Kidney (tissue), 22 donors: ENCODE measurements at places on chromosomes 2 and 18.
A peak's percentile ranks its signal among the peaks of the same experiment; 100 is the strongest.

GRCh38 chr2:102114290-102114721, 28.2 kb upstream of the IL1R1 start:
- no peak for DNase-seq

- no peak for DNase-seq
Observed at GRCh38 chr2:2050446-2050845, 280.6 kb downstream of the MYT1L start.

DNA sequence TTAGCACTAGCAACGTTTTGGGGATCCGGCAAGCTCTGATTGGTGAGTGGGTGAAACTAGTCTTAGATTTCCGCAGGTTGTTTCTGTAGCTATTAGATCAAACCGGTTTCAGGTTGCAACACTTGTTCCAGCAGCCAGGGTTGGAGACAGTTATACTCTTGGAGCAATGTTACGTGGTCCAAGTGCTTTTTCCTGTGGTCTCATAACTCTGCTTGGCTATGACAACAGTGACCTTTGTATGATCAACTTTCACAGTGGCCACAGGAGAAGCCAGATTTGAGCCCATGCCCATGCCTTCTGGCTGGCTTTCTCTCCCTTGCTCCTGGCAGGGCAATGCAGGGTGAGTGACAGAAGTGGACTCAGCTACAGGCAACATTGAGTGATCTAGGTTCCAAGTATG, 84.5 kb upstream of the TAF1B start:
- DNase-seq, result no peak

- DNase-seq, result peak; percentile 55
Observed at GRCh38 chr2:12507295-12507694, 209.4 kb upstream of the TRIB2 start.

- no peak for DNase-seq
Observed at GRCh38 chr2:36569267-36569856, 28.6 kb downstream of the FEZ2 start.

GRCh38 chr2:16466133-16466820, 199.4 kb downstream of the CYRIA start:
- DNase-seq, result no peak

DNA sequence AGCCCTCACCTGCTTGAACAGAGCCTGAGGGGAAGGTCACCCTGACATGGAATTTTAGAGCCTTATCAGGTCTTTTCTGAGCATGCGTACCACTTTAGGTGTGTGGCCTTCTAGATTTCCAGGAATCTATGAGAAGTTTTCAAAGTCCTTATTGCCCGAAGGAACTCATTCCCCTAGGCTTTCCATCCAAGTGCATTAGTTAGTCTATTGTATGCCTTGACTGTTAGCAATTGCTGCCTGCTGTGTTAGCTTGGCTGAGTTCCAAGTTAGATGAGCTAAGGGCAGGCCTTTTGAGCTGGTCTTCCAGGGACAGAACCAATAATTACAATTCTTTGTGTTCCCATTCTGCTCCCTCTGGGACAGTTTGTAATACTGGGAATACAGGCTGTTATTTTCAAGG, 30.8 kb upstream of the PUM2 start:
- DNase-seq, result no peak

GRCh38 chr18:10715791-10716190, 190.0 kb downstream of the NAPG start:
- DNase-seq, result no peak

DNA sequence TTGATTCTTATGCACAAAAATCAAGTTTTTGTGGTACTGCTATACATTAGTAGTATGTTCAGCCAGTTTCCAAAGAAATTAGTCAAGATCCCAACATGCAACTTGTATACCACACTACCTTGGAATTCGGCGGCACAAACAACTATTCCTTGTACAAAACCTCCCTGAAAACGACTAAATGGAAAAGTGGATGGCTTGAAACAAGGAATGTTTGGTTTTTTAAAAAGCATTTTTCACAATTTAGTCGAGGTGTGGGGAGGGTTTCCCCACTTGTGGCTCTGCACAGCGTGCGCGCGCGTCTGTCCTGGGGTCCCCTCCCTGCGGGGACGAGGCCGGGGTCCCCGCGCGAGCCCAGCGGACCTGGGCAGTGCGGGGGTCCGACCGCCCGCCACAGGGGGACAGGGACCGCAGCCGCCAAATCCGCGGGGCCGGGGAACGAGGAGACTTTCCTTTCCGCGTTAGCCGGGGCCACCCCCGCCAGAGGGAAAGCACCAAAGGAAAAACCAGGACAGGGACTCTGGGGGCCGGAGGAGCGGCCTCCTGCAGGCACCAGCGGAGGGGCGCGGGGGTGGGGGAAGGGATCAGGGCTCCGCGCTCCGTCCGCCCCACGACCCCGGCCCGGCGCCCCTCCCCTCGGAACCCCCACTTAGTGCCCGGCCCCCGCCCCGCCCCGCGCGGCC, 534 bp upstream of the SOCS6 start:
- peak; percentile 70 for DNase-seq

DNA sequence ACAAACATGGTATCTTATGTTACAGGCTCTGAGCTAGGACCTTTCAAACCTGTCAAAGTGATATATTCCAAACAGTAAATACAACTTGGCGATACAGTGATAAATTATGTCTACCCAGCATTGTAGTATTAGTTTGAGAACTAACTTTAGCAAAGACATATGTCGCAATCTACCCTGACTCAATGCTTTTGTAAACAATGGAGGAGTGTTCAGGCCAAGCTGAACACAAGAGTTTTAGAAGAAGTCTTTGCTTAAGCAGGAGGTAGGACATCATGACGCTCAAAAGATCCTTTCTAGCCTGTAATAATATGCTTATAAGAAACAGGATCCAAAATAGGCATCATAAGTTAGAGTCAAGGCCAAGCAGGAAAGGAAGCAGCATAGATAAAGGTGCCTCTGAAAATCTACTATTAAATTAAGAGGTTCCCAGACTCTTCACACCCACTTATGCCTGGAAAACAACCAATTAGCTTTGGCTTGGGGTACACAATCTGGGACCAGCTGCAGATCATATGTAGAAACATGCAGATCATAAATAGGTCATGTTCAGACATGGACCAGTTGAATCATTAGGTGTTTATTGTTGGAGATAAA, 132.5 kb downstream of the CSRNP3 start:
- peak; percentile 35 for DNase-seq

DNA sequence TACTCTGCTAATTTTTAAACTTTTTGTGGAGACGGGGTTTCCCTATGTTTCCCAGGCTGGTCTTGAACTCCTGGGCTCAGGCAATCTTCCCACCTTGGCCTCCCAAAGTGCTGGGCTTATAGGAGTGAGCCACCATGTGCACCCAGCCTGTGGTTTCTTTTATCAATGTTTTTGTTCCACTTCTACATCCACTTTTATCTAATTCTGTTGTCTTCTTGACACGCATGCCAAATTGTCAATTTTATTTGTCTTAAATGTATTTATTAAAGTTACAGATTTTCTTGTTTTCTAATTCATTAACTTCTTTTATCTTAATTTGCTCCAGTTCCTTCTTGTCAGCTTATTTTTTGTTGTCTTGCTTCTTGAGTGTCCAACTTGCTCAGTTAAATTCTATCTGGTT, 43.8 kb upstream of the ASPRV1 start:
- no peak for DNase-seq

DNA sequence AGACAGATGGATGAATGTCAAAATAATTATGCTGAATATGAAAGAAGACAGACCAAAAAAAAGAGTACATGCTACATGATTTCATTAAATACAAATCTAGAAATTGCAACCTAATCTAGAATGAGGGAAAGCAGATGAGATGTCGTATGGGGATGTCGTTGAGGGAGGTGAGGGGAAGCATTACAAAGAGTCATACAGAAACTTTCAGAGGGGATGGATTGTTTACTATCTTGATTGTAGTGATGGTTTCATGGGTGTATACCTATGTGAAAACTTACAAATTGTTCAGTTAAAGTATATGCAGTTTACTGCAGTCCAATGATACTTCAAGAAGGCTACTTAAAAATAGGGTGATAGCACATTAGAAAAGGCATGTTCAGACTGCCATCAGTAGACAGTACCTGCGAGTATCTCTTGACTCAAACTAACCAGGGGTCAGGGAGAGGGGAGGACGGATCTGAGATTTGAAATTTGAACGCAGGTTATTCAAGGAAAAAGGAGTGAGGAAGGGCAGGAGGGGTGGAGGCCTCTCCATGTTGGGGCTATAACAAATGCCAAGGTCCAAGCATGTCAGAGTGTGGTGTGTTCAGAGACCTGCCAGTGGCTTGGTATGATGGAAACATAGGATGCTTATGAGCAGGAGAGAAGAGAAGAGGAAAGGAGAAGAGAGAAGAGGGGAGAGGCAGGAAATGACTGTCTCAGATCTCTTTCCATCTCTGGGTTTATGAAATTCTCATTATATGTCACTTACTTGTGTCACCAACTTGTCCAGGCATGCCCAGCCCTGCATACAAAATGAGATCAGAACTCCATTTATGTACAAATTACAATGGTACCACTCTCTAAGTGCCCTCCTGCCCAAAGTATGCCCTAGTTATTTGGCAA, 257.3 kb upstream of the CXCR4 start:
- no peak for DNase-seq

DNA sequence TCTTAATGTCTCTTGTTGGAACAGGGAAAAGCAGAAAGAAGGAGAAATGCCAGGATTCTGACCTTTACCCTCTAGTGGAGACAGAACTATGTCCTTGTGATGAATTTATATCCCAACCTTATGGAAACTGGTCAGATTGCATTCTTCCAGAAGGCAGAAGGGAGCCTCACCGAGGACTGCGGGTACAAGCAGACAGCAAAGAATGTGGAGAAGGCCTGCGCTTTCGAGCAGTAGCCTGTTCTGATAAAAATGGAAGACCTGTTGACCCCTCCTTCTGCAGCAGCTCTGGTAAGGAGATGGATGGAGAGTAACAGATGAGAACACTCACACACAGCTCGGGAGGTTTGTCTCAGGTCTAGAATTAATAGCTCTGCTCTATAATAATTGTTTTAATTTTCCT, 552.7 kb upstream of the HNMT start:
- no peak for DNase-seq

- no peak for DNase-seq
Observed at GRCh38 chr18:8699948-8700347, 5.4 kb upstream of the MTCL1 start.

DNA sequence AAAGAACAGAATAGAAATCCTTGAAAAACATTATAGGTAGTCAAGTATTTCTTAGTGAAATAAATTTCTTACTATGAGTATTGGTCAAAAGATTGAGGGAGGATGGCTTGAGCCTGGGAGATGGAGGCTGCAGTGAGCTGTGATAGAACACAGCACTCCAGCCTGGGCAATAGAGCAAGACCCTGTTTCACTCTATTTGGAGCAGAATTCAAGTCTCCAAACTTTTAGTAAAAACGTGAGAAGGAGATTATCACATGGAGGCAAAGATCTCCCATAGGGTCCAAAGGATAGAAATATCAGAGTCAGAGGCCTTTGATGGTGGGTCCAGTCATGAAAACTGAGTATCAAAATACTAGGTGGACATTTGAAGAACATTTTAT, 2.4 kb upstream of the MYL12A start:
- DNase-seq, result no peak

DNA sequence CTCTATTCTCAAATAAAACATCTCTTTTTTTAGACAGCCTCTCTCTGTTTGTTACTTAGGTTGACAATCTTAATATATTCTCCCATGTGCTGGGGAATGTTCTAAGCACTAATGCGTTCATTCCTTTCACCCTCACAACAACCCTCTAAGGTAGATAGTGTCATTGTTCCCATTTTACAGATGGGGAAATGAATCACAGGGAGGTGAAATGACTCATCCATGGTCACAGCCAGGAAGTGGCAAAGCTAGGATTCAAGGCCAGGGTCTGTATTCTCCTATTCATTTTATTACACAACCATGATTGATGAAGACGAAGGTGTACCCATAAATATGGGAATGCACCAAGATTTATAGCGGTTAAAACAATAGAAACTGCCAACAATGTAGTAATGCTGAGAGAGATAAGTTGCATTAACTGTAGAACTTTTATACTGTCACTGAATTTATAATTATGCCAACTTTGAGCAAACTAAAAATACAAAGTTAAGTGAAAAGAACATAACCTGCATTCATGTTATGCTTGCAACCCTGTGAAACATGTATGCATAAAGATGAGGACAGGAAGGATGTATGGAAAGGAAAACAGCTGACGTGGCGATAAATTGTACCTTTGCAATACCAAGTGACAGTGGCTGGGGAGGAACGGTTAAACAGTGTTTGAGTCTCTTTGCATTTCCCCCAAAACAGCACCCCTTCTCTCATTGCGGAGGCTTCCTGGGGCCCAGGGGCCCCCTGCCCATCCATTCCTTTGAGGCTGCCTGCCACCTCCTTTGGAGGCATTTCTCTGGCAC, 257.7 kb upstream of the AGAP1 start:
- DNase-seq, result no peak

DNA sequence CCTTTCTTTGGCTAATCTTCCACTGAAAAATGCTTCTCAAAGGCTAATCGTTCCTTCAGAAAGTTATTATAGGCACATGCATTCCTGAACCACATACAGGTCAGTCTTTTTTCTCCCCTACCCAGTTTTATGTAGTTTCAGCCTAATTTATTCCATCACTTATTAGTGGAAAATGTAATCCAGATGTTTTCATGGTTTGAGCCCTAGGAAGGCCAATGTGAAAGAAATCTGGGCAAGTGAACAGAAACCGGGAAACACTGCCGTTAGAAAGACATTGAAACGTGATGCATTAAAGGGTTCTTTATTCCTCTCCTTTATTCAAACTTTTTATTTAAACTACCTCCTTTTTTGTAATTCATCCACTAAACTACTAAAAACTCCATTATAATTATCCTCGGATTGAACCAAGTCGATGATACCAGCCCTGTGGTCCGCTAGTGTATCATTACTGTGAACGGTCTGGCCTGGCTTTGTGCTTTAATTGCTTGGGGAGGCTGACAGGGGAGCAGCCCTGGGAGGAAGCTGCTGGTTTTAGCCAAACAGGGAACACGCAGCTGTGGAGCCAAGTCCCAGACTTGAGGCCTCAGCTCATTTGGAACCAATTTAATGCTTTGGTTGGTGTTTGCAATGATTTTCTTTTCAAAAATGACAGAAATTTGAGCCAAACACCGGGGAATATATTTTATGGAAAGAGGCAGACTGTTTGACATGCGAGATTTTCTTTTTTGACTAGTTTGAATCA, 149.2 kb downstream of the ARHGAP28 start:
- DNase-seq, result no peak

GRCh38 chr2:229665158-229665557, 49.2 kb downstream of the DNER start:
- DNase-seq, result no peak

DNA sequence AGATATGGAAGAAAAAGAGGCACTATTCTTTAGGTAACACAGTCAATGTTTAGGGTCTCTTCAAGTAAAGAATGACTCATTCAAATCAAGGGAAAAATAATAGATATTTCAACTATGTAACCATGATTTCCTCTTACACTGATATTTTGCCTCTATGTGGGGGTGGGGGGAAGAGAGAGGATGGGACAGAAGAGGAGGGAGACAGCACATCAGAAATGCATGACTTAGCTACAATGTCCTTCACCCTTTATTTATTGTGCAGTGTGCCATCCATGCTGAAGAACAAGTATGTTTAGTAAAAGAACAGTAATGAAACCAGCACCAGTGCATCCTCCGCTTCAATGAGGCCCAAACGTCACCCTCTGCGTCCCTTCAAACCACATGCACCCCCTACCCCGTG, 204.8 kb downstream of the HDAC4 start:
- peak; percentile 2 for DNase-seq
